NCI-H187 (cell line): ENCODE measurements at places on chromosomes 11 and 22.

DNA sequence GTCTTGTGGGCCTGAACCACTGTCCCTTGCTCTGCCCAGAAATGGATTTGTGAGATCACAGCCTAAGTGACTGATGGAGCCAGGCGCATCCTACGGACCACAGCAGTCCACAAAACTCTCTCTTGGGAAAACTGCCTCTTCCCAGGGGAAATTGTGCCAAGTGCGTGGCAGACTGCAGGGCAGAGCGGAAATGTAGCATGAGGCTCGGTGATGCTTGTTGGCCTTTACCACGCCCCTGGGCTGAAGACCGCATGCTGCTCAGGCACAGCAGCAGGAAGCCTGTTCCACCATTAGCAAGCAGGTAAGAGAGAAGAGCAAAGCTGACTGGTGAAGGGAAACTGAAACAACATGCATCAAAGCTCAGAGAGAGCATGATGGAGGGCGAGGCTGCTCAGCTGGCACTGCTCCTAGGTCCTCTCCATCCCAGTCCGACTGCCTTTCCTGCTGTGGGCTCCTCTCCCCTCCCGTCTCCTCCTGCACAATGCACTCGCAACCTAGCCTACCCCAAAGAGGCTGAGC is 26.5 kb upstream of the SCARF2 start:
- DNase-seq, result no peak

DNA sequence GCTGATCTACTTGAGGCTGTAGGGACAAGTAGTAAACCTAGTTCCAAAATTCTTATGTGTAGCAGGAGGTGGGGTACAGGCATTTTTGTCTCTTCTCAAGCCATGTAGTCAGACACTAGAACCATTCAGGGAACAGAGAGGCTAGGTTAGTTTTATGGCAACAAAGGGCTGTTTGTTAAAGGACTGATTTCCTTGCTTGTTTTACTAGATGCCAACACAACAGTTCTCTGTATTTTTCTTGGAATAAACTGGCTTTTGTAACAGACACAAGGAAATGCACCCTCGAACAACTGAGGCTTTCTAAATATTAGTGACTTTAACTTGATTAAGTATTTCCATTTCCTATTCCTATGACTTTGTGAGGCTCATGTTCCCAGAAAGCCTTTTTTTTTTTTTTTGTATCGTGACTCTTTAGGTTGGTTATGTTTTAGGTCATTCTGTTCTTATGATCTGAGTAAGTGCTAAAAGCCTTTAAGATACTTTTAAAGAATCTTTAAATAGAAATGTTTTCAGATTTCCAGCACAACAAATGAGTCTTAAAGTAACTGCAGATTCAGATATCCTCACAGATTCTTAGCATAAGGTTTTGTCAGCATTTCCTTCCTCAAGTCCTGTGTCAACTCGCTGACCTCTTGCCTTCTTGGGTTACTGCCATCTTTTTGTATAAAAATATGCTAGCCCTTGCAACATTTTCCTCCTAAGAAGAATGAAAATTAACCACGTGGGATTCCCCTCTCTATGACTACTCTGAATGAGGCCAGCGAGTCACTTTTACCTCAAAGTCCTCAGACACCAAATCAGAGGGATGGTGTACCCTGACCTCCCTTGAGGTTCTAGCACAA is 92.5 kb downstream of the CCDC83 start:
- DNase-seq, result no peak

GRCh38 chr11:613369-613968 is 2.3 kb downstream of the IRF7 start:
- DNase-seq, result peak; percentile 80

GRCh38 chr11:15886866-15887265 is 469.5 kb downstream of the SOX6 start:
- no peak for DNase-seq

- peak; percentile 32 for DNase-seq
Observed at GRCh38 chr11:94938095-94939055, 35.0 kb downstream of the CWC15 start.

DNA sequence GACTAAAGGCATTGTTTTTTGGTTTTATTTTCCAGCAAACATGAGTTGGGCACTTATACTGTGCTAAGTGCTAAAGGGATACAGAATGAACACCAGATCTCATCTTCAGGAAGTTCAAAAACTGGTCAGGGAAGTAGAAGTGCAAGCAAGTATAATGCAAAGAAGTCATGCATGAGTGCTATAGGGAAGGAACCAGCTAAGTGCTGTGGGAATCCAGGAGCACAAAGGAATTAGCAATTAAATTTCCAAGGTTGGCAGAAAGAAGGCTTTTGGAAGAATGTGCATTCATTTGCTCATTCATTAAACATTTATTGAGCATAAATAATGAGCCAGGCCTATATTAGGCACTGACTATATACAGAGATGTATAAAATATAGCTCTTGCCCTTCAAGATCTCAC is 143.7 kb upstream of the ARHGAP42 start:
- no peak for DNase-seq

DNA sequence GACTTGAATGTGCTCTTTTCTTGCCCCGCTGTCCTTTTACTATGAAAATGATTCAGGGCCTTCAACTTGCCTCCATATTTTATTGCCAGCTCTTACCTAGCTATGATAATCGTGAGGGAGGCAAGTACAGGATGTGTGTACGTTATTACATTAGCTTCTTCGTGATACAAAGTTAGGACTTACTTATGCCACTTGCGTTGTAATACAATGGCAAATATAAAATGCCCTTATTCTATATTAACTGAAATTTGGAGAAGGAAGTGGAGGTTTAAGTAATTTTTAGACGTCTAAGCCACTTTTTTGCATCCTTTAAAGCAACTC is 10.8 kb upstream of the CCT8L2 start:
- DNase-seq, result no peak

GRCh38 chr11:8828580-8829361 is 82.2 kb upstream of the AKIP1 start:
- DNase-seq, result no peak

- no peak for DNase-seq
Observed at GRCh38 chr11:43582024-43582862, 98.3 kb upstream of the HSD17B12 start.

DNA sequence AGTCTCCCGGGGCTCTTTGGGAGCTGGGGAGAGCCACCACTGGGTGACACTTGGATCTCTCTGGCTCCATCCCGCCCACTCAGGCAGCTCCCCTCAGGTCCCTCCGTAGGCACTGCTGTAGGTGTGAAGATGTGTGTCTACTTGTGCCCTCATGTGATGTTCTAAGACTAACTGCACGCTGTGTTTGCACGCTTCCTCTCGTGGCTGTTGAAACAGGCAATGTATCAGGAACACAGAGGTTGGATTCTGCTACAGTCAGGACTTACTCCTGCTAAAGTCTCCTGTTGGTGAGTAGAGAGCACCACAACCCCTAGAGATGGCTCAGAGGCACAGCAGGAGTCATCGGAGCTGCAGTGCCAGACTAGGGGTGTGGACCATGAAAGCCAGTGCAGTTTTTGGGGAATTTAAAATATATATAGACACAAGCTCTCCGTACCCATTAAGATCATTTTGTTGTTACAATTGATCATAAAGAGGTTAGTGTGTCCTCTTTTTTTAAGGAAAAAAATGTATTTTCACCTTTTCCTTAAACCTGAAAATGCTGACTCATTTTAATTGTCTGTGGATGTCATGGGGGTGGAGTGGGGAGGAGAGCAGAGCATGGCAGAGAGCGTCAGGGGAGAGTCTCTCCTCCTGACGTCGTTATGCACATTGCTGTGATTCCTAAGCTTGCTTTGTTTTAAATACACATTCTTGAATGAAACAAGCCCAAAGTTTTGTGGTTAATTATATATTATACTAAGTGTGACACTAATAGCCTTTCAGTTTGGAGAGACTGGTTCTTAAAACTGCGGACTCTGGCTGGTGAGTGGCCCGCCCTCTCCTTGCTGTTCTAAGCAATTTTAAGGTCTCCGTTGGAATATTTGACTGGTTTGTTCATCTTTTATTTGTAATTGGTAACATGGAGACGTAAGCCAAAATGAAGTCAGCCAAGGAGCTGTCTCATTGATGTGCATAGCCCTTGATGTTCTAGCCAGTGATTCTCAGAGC is 16.2 kb upstream of the CTTN start:
- DNase-seq, result no peak

- no peak for DNase-seq
Observed at GRCh38 chr11:71342951-71343827, 90.8 kb upstream of the SHANK2 start.

- no peak for DNase-seq
Observed at GRCh38 chr11:47000033-47000432, 63.5 kb downstream of the CSTPP1 start.

- no peak for DNase-seq
Observed at GRCh38 chr22:23157560-23158515, 12.6 kb downstream of the RAB36 start.

GRCh38 chr22:37545703-37546436 is 14.4 kb upstream of the CDC42EP1 start:
- DNase-seq, result no peak

DNA sequence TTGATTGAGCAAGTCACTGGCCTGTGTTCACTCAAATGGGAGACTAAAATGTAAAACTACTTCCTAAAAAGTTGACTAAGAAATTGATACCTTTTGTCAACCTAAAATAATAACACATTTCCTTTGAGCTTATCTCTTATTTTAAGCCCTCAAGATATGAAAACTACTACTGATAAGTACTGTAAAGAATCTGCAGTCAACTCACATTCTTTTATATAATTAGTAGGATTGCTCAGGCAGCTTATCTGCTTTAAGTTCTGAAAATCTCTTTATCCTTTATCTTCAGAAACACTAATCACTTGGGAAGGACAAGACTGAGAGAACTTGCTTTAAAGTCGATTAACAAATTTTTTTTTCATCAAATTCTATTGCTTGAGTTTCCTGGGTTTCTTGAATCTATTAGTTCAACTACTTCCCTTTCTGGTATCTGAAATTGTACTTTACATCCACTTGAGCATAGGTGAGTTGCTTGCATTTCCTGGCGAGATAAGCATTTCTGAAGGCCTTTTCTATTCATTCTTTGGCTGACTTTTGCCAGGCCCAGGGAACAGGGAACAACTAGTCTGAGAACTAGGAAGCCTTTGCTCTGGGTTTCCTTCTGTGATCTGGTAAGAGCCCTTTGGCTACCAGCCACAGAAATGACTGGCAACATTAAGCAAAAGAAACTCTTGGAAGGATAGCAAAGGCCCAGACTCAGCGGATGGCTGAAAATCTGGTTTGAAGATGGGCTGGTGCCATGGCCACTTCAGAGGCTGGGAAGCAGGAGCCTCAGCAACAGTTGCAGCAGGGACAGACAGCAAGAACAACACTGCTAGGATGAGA is 19.3 kb upstream of the CSRP3 start:
- DNase-seq, result no peak

DNA sequence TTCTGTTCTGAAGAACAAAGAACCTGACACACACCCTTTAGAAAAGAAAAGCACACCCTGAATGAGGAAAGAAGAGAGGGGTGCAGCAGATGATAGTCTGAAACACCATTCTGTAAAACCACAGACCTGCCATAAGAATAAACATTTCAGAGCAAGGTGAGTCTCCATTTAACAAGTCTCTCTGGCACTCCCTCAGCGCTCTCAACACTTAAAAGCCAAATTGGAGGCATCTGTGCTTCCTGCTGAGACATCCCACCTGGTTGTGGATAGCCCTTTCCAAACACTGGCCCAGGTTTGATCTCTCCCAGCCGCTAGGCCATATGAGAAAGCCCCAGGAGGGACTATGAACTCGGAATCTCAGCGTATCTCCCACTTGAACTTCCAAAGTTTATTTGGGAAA is 36.3 kb downstream of the ETS1 start:
- no peak for DNase-seq

- DNase-seq, result no peak
Observed at GRCh38 chr11:9982796-9983579, 311.0 kb downstream of the SBF2 start.

DNA sequence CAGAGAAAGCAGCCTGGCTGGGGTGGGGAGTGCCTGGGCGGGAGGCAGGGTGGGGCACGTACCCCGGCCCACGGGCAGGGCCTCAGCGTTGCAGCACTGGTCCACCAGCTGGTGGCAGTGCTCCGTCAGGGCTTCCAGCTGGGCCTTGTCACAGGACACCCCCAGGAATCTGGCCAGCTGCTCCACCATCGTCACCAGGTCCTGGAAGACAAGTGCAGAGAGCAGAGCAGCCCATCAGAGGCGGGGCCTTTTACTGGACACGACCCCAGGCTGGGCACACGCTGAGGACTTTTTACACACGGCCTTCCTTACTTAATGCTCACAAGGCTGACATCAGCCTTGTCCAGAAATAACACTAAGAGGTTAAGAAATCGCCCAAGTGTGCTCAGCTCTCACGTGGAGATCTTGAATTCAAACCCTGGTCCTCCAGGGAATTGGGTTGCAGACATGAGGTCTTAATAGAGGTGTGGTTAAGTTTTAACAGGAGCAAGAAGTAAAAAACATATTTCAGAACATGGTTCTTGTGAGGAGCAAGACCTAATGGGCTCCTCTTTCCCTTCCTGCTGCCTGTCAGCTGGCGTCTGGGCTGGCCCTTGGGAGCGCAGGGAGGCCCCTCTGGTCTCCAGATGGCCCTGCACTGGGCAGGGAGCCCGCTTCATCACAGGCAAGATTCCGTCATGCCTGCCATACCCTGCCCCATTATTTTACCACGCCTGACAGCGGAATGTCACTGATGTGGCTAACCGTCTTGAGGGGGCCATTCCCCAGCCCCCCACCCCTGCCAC is 17.1 kb upstream of the EFCAB6 start:
- no peak for DNase-seq
